ENCODE measurements at places on chromosomes 7 and 10.

- no peak for DNase-seq
These were observed 42.7 kb downstream of the GBF1 start for GRCh38 chr10:102287991-102288390.

DNA sequence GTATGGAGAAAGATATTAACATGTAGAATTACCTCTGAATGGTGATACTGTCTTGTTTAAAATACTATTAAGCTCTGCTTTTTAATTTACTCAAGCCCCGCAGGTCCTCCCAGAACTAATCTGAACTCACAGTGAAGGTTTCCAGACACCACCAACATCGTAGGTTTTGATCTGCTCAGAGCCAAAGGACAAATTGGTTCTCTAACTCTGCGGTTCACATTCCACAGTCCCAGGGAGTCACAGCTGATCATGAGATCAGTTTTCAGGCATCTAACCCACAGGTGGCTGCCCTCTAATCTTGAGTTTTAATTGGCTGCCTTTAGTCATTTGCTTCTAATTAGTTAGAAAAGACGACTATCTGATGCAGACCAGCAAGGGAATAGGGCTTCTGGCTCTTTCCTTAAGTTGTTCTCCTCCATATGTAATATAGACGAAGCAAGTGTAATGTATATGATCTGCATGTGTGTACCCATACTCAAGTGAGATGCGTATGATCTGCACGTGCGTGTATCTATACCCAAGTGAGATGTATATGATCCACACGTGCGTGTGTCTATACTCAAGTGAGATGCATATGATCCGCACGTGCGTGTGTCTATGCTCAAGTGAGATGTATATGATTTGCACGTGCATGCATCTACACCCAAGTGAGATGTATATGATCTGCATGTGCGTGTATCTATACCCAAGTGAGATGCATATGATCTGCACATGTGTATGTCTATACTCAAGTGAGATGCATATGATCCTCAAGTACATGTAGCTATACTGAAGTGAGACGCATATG is 331.5 kb upstream of the NPVF start:
- no peak for DNase-seq

- no peak for DNase-seq
These were observed 97.7 kb upstream of the PCBD1 start for GRCh38 chr10:70985824-70986622.

DNA sequence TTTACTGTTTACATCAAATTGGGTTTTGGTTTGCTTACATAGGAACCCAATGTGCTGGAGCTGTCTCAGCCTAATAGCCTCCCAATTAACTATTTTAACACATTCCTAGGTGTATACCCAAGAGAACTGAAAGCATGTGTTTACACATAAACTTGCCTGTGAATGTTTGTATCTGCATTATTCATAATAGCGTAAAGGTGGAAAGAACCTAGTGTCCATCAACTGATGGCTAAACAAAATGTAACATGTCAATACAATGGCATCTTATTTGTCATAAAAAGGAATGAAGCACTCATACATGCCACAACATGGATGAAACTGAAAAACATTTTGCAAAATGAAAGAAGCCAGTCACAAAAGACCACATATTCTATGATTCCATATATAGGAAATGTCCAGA is 160.6 kb upstream of the EEPD1 start:
- no peak for DNase-seq

DNA sequence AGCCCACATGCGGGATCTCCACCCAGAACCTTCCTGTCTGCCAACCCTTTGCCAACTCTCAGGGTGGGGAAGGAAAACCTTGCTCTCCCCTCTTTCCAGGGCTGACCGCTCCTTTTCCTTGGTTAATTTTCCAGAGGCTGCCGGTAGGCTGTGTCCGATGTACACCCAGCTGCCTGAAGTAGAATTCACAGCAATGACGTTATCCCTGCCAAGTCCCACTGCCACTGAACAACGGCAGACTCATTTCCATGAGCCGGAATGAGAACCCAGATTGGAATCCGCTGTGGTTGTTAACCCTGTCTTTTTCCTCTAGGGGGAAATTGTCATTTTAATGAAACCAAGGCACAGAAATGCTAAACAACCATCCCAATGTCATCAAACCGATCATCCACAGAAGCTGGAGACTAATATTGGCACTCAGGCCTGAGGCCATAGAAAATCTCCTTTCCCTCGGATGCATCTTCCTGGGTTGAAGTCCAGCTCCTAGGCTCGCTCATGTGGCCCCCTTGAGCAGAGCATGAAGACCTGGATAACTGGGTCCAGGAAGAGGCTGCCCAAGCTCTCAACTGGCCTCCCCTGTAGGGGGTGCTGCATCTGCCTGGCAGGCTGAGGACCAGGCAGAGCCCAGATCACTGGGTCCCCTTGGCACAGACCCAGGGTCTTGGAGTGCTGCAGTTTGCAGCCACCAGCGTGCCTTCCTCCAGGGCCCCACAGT is 30.4 kb downstream of the KLRG2 start:
- peak; percentile 54 for DNase-seq

GRCh38 chr7:131692131-131692960 is 135.9 kb upstream of the PODXL start:
- DNase-seq: no peak

DNA sequence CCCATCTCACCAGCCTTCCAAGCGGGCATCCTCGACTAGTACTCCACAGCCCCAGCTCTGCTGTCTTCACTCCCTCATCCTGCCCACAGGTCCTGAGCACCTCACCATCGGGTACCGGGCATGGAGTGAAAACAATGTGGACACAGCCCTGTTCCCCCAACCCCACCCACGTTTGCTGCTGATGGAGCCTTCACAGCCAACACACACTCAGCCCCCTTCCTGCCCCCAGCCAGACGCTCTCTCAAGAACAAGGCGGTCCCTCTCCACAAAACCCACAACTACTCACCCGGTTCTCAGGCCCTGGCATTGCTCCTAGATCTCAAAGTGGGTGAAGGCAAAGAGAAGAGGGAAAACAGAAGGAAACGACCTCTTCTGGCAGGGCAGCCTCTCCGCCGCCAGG is 56.1 kb downstream of the SLIT1 start:
- DNase-seq: no peak

- DNase-seq: no peak
These were observed 56.9 kb upstream of the FAM133B start for GRCh38 chr7:92647011-92647625.

DNA sequence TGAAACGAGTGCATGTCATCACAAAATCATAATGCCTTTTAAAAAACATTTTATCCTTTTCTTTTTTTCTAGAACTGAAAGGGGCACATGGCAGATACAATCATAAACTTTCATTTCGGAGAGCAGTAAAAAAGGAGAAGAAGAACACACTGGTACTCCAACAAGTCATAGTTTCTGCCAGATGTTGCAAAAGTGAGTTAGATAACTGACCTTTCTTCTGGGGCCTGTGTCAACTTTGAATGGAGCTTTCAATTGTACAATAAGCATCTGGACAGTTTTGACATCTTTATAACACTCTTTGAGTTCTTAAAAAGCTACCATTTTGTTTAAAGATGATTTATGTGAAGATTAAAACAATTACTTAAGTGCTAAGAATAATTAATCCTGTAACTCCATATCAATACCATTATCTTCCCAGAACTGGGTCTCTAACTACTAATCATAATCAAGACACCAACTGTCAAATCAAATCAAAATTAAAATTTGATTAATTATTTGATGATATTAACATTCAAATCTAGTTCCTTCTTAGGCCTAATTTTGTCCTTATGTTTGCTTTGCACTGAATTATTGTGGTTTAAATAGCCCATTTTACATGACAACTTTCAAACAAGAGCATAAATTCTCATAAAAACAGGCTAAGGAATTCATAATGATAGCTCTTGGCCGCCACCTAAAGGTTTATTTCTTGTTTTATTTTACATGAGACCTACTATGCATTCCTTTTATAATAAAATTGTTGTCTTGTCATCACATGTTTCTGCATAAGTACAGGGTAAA is 19.5 kb upstream of the ITGB8 start:
- DNase-seq: peak; percentile 52

DNA sequence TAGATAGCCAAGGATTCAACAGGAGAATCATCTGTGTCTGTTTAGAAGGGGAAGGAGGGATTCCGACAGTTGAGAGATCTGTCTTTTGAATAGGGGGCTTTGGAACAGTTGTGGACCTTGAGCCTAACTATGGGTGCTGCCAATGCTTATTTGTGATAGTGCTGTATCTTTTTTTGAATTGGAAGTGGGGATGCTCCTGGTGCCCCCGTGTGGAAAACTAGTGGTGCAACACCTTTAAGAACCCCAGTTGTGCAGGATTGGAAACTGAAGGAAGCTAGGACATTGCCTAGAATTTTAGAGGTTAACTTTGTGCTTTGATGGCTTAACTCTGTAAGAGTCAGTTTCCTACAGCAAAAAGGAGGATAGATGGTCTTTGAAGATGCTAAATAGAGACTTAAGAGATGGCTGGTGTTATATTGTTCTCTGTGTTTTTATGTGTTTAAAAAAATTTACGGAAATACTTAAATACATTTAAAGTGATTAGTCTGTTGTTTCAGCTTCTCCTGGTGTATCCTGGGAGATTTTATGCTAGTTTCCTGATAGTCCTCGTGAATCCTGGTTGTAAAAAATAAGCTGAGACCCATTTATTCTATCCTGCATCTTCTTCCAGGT is 69.3 kb downstream of the AP3M1 start:
- DNase-seq: peak; percentile 79

GRCh38 chr7:85525676-85526075 is 338.8 kb upstream of the SEMA3D start:
- no peak for DNase-seq

- no peak for DNase-seq
These were observed 45.8 kb downstream of the MKX start for GRCh38 chr10:27699776-27700175.

- no peak for DNase-seq
These were observed 3.9 kb downstream of the LFNG start for GRCh38 chr7:2523461-2523936.

GRCh38 chr10:129598413-129598812 is 131.4 kb downstream of the MGMT start:
- no peak for DNase-seq

GRCh38 chr10:45811075-45811474 is 36.2 kb downstream of the AGAP4 start:
- DNase-seq: no peak

All from RKO (cell line).